ENCODE measurements at places on chromosomes 4 and X. TPM values are rescaled to one million over a fixed set of nuclear protein-coding genes. Genes with fewer than 3 reads are reported as not detected.

Gene HSPA4L
- total RNA-seq: 5.5 TPM

Gene REPS2
- total RNA-seq: 1.6 TPM

DNA sequence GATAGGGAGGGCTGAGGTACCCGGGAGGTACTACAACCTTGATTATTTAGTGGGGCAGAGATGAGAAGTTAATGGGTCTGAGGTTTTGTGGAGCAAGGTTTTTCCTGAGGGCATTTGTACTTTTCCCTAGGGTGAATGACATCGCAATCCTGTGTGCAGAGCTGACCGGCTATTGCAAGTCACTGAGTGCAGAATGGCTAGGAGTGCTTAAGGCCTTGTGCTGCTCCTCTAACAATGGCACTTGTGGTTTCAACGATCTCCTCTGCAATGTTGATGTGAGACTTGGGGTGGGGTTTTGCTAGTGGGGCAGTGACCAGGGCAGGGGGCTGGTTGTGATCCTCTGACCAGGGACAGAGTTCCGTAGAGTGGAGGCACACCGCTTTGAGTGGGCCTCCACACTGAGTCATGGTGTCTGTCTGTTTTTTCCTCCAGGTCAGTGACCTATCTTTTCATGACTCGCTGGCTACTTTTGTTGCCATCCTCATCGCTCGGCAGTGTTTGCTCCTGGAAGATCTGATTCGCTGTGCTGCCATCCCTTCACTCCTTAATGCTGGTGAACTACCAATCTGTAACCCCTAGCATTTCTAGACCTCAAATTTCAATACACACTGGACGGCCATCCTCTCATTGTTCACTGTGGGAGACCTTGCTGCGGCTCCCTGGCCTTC is 9.9 kb downstream of the MED12 start:
- DNase-seq: no peak

GRCh38 chr4:62531264-62531663 is 1331.1 kb downstream of the ADGRL3 start:
- no peak for DNase-seq

DNA sequence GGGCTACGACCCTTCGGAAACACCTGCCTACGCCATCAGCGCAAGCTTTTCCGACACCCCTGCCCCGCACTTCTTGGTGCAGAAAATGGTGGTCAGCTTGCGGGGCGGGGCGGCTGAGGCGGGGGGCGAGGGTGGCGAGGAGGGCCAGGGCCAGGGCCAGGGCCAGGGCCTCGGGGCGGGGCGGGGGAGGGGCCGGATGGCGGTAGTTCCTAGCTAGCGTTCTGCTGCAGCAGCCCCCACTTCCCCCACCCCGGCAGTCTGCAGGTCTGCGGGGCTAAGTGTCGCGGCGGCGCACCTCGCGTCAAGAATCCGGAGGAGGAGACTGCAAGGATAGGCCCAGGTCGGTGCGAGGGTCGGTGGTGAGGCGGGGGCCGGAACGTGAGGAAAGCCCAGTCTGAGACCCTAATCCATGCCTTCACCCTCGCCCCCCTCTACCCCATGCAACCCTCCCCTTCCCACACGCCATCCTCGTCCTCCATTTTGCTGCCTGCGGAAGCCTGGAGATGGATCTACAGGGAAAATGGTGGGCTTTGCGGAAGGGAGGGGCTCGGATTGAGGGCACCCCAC is 600 bp downstream of the BEX4 start:
- peak; percentile 52 for DNase-seq

DNA sequence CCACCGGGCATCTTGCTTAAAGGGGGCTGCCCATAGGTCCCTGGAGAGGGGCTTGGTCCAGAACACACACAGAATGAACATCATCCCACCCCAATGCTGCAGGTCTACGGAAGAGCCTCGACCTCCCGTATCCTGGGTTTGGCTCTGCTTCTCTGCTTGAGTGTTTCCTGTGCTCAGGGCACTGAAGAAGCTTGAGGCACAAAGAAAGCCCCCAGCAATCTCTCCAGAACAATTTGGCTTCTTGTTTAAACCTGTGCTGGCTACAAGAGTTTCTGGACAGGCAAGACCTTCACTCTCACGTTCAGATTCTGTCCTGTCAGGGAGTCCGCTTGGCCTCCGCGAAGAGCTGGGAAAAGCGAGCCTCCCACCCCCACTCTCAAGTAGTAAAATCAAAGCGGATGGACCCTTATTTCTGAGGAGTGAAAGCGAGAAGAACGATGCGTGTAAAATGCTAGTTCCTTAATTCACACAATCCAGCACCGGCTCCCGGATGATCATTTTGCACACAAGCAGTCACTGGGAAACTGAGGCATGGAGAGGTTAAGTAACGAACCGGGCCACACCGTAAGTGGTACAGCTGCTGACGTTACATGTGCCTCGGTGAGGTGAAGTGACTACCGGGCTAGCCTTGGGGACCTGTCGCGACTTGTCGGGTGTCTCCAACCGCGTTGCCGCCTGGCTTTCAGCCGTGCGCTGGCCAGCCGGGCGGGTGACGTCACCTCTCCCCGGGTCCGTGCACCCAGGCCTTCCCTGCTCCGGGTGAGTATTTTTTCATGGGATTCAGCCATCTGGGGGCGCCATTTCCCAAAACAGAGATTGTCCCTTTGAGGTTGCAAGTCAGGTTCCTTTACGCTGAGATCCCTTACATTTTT is 3.1 kb upstream of the SFRP2 start:
- DNase-seq: no peak

GRCh38 chrX:10897768-10898167 is 213.4 kb upstream of the HCCS start:
- no peak for DNase-seq

DNA sequence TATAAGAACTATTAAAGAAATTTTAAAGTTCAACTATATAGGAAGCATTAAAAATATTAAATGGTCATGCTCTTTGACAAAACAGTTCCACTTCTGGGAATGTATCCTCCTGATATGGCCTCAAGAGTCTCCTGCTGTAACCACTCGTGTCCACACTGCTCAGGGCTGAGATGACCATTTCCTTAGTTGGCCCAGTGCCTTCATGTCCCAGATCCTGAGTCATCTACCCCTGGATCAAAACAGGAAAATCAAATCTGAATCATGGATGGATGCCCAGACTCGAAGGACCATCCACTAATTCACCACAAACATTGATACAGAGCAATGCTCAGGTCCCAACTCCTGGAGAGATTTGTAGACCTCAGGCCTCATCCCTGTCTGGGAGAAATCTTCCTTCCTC is 44.7 kb downstream of the GPRASP3 start:
- DNase-seq: no peak

Gene PF4V1
- not detected for total RNA-seq

Gene DCX
- not detected for total RNA-seq

DNA sequence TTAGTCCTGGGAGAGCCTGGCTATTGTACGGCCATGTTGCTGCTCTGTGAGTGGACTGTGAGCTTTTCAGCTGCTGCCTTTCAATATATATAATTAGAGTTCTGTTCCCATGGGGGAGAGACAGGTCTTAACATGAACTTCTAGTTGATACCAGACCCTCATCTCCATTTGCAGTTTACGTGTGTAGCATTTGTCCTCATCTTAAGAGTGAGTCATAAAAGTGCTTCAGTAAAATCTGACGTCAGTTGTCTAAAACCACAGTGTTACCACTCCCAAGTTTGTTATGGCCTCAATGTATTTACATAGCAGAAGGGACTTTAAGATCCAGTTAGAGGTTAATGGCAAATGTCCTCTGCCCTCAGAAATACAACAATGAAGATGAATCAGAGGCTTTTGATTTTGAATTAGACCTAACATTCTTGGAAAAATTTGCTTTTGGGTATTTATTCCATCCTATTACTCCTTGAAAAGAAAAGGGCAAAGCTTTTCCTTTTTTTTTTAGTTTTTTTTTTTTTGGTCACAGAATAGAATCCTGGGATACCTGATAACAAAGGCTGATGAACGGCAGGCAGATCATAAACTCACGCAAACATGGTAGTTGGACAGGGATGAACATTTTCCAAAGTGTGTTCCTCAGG is 38.6 kb downstream of the PHOX2B start:
- DNase-seq: peak; percentile 19

DNA sequence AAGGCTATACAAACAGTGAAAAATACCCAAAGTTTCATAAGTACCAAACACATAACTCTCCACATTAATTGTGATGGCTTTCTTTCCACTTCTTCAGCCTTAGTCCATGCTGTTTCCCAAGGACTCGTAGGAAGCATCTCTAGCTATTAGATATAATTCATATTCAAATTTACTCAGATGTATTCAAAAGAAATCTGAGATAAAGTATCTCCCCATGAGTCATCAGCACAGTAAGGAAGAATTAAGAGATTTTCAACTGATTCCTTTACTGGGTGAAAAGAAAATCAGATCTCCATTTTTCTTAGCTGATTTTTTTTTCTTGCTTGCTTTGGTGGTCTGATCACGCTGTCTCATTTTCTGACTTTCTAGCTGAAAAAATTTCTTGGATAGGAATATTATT is 71.7 kb downstream of the MID1 start:
- DNase-seq: no peak

Measured in SK-MEL-5 (cell line).